ENCODE measurements at places on chromosomes 12 and 14. TPM values are rescaled to one million over a fixed set of nuclear protein-coding genes. Genes with fewer than 3 reads are reported as not detected.
A peak's percentile ranks its signal among the peaks of the same experiment; 100 is the strongest.

Gene PSMB5
- total RNA-seq: 49.6 TPM

Gene FOXN3
- 129 TPM for total RNA-seq

Gene MYO1H
- not detected for total RNA-seq

Gene DHRS2
- not detected for total RNA-seq

Gene PCK2
- total RNA-seq: 53.6 TPM

Gene CD163L1
- 194 TPM for total RNA-seq

Gene ASCL1
- not detected for total RNA-seq

DNA sequence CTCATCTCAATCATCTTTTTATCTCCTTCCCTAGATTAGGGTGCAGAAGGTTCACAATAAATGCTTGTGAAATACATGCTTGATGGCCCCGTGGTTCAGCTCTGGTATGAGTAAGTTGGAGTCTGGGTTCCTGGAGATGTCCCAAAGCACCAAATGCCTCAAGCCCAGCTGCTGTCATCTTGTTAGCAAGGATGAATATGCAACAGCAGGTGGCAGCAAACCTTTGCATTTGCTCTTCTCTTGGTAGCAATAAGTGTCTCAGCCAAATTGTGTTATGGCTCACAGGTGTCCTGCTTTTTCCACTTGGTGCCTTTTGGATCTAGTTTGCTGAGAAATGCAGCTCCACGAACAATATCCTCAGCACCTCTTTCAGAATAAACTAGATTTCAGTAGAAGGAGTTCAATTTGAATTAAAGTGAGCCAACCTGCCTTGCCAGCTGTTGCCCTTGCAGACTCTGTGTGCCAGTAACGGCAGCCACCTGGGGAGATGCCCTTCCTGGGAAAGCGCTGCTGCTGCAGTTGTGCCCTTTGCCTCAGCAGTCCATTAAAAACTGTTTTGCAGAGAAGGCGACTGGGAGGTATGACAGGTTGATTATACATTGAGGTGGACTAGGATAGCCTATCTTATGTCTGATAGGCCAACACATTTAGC lies 417.3 kb downstream of the SNAPC1 start:
- peak; percentile 65 for DNase-seq

- DNase-seq: peak; percentile 38
Observed at GRCh38 chr14:103733651-103734050, 18.0 kb downstream of the ZFYVE21 start.

GRCh38 chr12:96258104-96258961 lies 64.2 kb downstream of the ELK3 start:
- DNase-seq: no peak

DNA sequence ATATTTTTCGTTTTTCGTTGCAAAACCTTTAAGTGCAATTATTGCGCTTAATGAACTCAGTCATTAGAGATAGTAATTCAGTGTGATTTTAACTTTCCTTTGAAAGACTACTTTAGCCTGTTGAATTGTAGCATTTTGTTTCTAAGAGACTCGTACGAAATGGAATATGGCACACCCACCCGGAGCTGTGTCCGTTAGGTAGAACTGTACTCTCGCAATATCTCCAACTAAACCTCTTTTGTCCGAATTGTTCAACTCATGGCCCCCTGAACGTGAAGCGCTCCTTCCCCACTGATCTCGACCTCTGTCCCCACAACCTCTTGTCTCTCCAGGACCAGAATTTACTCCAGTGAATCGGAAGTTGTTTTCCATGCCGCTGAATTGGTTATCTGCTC lies 800 bp downstream of the PCNX4 start:
- no peak for DNase-seq

- no peak for DNase-seq
Observed at GRCh38 chr12:2895051-2895451, 4.4 kb downstream of the TULP3 start.

GRCh38 chr12:109476807-109477184 lies 304 bp downstream of the KCTD10 start:
- DNase-seq: no peak

- no peak for DNase-seq
Observed at GRCh38 chr12:64660237-64661018, 50.1 kb downstream of the RASSF3 start.

- DNase-seq: no peak
Observed at GRCh38 chr14:22073801-22074200, 400.2 kb upstream of the OR4E1 start.

DNA sequence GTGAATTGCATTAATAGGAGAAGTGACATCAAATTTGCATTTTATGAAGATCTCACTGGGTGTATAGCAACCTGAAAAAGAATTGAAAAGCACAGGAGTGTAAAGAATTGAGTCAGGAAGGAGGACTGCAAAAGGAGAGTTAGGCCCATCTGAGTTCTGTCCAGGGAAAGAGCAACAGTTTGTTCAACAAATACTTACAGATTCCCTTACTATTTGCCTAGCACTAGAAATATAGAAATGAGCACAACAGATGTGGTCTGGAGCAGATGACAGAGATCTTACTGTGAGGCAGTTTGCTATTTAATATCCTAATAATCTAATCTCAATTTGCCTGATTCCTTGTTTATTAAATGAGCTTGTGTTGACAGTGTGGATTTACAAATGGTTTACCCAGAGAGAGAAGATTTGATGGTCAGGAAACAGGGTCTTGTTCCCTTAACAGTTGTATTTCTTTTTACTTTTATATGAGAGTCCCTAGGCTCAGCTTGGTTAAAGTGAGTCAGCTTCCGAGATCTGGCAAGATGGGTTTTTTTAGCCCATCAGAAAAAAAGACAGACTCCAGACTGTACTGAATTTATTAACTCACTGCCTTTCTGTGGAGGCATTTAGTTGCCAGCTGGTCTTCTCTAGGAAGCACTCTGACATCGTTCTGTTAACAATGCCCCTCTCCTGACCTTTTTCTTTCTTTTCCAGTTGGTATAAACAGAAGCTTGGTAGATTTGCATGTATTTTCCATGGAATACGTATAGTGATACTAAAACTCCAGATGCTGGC lies 229.7 kb downstream of the TTC6 start:
- DNase-seq: no peak

DNA sequence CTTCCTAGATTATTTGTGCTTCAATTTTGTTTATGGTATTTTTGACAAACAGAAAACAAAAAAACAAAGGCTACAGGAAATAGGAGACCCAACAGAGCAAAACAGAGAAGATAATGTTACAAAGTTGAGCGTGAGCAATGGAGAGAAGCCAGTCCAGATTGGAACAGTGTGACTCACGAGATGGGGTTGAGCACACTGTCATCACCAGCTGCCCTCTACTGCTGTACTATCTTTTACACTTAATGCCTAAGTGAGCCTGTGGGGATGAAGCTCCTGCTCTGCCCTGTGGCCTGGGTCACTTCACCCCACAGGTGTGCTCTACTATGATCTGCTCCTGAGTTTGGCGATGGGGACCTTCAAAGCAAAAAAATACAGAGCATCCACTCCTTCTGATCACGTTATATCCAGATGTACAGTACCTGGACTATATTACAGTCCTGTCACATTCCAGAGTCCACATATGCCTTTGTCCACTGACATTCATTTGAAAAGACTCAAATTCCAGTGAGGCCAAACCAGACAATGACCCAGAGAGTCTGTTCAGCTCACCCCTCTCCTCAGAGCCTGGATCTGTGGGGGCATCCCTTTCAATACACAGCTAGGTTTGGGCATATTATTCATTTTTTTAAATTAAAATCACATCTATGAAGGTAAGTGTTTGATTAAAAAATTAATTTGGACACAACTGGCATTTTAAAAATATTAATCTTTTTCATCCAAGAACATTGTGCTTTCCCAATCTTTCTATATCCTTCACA lies 4.4 kb downstream of the IPO8 start:
- DNase-seq: no peak

DNA sequence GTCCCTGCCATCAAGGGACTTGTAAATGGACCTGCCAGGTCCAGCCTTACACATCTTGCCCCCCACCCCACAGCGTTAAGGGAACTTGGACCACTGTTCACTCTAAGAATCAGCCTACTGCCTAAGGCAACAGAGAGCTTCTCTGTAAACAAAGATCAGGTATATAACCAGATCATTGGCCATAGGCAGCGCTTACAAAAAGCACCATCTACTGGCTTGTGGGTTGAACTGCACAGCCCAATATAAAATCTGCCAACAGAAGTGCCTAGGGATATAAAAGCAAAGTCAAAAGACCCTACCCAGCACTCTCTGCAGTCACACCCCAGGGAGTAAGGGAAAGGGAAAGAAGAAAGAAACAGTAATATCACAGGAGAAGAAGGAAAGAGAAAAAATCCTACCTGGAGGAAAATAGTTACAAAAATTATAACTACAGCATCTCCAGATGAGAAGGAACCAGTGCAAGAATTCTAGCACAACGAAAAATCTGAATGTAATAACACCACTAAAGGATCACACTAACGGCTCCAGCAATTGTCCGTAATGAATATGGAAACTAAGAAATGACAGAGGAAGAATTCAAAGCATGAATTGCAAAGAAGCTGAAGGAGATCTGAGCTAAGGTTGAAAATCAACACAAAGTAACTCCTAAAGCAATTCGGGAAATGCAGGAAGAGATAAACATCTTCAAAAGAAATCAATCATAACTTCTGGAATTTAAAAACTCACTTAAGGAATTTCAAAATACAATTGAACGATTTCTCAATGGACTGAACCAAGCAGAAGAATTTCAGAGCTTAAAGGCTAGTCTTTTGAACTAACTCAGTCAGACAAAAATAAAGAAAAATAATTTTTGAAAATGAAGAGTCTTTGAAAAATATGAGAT lies 95.2 kb upstream of the PCED1B start:
- no peak for DNase-seq

DNA sequence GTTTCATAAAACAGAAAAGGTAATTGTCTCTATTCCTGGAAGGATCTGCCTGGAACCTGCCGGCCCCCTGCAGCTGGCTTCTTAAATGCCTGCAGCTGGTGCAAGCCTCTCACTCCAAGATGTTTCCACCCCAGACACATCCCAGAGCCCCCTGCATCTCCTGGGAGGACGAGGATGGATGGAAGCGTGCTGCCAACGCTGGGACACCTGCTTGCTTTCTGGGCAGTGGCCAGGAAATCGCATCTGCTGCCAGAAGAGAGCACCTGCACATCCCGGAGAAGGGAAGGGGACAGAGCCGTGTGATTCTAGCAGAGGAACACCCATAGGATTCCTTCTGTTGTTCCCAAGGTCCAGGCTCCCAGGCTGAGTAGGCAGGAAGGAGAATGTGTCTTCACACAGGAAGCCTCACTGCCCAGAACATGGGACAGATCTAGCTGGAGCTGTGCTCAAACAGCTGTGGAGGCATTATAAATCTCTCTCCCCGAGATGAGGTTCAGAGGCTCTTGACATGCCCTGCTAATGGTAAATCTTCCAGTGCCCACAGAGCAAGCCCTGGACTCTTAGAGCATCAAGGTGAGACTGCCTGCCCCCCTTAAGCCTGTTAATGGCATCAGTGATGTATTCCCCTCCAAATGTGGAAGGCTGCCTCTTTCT lies 138.8 kb upstream of the MAP1LC3B2 start:
- DNase-seq: no peak

DNA sequence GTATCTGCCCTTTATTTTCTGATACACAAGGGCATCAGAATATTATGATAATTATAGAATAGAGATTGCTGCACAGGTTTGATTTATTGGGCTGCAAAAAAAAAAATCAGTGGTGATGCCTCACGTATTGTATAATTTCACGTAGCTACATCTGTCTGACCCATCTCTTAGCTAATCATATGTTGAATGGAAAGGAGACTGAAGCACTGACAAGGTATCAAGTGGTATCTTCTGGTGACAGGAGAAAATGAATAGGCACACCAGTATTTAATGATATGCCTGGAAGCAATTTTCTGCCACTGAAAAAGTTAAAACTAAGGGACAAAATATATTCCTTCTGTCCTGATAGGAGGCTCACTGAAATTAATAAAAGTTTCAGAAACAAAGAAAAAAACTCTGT lies 837.2 kb upstream of the FBXO33 start:
- no peak for DNase-seq

GRCh38 chr12:95520816-95521215 lies 30.5 kb downstream of the USP44 start:
- DNase-seq: no peak

GRCh38 chr12:66960006-66960405 lies 281.1 kb upstream of the GRIP1 start:
- DNase-seq: no peak

- DNase-seq: peak; percentile 94
Observed at GRCh38 chr14:21092273-21093011, 6.0 kb downstream of the ZNF219 start.

GRCh38 chr14:104152686-104153393 lies 14.5 kb downstream of the KIF26A start:
- no peak for DNase-seq

DNA sequence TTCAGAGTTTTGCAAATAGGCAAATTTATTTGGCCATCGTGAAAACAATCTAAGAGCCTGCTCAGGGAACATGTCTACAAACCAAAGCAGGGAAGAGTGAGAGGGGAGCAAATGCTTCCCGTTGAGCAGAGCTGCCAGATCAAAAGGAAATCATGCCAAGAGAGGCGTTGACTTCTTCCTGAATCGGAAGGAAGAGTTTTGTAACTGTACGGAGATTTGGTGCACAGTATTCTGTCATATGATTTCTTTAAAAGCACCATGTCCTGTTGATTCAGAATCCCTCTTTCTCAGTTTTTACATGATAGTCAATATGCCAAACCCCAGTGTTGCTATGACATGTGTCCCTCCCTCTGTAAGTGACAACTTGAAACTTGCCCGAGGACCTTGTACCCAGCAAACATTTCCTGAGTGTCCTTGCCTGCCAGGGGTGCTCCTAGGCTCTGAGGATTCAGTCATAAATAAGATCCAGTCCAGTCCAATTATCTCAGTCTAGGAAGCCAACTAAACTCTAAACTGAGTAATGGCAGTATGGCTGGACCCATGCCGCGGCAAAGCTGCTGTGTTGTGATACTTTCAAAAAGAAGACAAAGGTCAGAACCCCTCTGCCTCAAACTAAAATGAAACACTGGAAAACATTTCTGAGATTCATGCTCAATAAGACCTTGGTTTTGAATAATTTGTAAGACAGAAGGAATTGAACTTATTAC lies 300.1 kb upstream of the FKBP4 start:
- DNase-seq: peak; percentile 76

GRCh38 chr12:104376650-104377513 lies 73.3 kb downstream of the EID3 start:
- DNase-seq: no peak

- no peak for DNase-seq
Observed at GRCh38 chr14:71720978-71721624, 211.1 kb upstream of the RGS6 start.

- peak; percentile 50 for DNase-seq
Observed at GRCh38 chr12:55726971-55727370, 1.8 kb downstream of the CD63 start.

DNA sequence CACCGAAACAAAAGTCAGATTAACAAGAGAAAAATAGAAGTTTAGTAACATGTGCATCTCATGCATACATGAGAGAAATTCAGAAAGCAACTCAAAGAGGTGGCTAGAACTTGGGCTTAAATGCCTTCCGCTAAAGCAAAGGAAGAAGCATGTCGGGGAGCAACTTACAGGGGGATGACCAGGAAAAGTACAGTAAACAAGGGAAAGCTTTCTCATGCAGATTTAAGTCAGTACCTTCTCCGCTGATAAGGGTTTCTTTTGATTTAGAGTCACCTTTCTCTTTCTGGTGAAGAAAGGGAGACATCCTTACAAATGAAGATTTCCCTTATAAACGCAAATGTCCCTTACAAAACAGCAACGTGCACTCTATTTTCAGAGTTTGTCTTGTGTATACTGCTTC lies 6.0 kb upstream of the RNASE6 start:
- DNase-seq: no peak

Data from Peyer's patch (tissue), 4 donors.